ENCODE measurements at places on chromosomes 6 and 20.

DNA sequence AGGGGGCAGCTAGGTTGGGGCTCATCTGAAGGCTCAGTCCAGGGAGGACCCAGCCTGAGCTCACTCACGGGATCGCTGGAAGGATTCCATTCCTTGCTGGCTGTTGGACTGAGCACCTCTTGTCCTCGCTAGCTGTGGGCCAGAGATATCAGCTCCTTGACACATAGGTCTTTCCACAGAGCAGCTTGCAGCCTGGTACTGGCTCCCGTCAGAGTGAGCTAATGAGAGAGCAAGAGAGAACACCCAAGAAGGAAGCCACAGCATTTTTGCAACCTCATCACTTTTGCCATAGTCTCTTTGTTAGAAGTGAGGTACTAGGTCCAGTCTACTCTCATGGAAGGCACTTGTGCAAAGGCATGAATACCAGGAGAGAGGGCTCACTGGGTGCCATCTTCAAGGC is 179.9 kb downstream of the CDC5L start:
- H3K4me1 ChIP-seq: peaks cover 3% of the 10 kb centered on the region
- H3K36me3 ChIP-seq: no peaks in the 10 kb centered on the region
- H3K27me3 ChIP-seq: peaks cover 40% of the 10 kb centered on the region

- H3K36me3 ChIP-seq: no peaks in the 10 kb centered on the region
- peaks cover 8% of the 10 kb centered on the region for H3K4me1 ChIP-seq
- no peak overlapping the region for H3K27ac ChIP-seq
- peak; percentile 50 for DNase-seq
Observed at GRCh38 chr6:139381216-139381865, 6.9 kb upstream of the CITED2 start.

DNA sequence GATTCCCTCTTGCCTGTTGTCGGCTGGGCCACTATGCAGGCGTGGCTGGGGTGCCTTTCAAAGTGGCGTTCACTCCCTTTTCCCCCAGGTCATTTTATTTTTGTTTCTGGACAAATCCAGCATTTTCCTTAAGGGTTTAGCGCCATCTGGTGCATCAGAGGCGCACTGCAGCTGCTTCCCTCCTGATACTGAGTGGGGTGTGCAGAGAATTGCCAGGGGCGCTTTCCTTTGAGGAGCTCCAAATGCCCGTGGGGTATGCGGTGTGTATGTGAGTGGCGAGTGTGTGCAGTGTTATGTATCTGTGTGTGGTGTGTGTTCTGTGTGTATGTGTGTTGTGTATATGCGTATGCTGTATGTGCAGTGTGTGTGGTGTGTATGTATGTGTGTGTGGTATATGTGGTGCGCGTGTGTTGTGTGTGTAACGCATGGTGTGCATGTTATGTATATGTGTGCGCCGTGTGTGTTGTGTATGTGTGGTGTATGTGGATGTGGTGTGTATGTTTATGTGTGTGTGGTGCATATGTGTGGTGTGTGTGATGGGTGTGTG is 100.1 kb upstream of the AGPAT4 start:
- peak; percentile 50 for DNase-seq
- no peaks in the 10 kb centered on the region for H3K4me1 ChIP-seq
- H3K27me3 ChIP-seq: no peaks in the 10 kb centered on the region
- H3K27ac ChIP-seq: no peak overlapping the region
- H3K4me3 ChIP-seq: no peak overlapping the region

DNA sequence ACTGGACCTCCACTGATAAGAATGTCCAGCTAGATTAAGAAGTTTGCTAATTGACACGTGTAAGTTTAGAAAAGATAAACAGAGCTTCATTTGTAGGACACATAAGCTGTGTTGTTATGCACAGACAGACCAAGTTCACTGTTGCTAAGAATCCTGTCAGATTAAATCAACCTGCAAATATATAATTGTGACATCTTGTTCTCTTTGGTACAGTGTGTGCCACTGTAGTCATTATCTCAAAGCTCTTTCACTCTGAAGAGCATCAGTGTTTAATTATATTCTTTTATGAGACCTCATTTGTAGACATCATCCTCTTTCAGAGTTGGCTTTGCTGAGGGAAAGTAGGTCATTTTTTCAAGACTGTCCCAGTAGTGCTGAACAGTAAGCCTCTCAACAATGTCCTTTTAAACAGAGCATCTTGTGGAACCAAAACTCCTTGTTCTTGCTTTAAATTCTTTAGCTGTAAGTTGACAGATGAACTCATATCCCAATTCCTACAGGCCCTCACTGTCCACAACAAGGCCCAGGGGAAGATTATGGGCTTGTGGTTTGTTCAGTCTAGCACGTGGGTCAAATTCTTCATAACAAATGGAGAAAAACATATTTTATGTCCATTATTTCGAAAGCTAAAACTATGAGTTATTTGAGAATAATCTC is 252.4 kb downstream of the HDGFL1 start:
- no peaks in the 10 kb centered on the region for H3K27me3 ChIP-seq
- DNase-seq: peak; percentile 61
- H3K27ac ChIP-seq: no peak overlapping the region
- no peak overlapping the region for H3K4me3 ChIP-seq

- peak; percentile 98 for DNase-seq
- peak overlapping the region; percentile 75 for H3K27ac ChIP-seq
- peaks cover 42% of the 10 kb centered on the region for H3K36me3 ChIP-seq
- no peaks in the 10 kb centered on the region for H3K27me3 ChIP-seq
- no peak overlapping the region for H3K4me3 ChIP-seq
- H3K4me1 ChIP-seq: peaks cover 18% of the 10 kb centered on the region
Observed at GRCh38 chr20:31560746-31561598, 44.1 kb upstream of the ID1 start.

GRCh38 chr6:11586536-11586935 is 49.0 kb downstream of the TMEM170B start:
- no peaks in the 10 kb centered on the region for H3K36me3 ChIP-seq
- peaks cover 16% of the 10 kb centered on the region for H3K4me1 ChIP-seq
- H3K4me3 ChIP-seq: no peak overlapping the region
- DNase-seq: peak; percentile 94

DNA sequence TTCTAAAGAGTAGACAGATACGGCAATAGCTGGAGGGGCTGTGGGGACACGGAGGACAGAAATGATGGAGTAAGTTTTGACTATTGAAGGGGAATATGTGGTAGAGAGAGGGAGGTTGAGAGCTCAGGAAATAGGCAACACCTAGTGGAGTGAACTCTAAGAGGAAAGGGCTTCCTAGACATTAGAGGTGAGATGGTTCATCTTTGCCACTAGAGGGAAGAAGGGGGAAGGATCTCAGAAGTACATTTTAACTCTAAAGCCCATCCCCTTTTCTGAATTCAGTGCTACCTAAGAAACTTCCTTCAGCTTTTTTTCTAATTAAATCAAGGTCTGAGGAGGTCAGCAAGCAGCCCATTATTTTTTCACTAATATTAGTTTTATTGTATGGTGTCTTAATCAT is 689.4 kb upstream of the MAP3K7 start:
- H3K36me3 ChIP-seq: no peaks in the 10 kb centered on the region
- no peak overlapping the region for H3K4me3 ChIP-seq
- no peaks in the 10 kb centered on the region for H3K27me3 ChIP-seq
- H3K4me1 ChIP-seq: no peaks in the 10 kb centered on the region

- peaks cover 3% of the 10 kb centered on the region for H3K4me1 ChIP-seq
- H3K4me3 ChIP-seq: peak overlapping the region; percentile 22
- peak; percentile 37 for DNase-seq
- H3K27ac ChIP-seq: no peak overlapping the region
- peaks cover 2% of the 10 kb centered on the region for H3K27me3 ChIP-seq
Observed at GRCh38 chr6:113672491-113673149, 184.5 kb upstream of the MARCKS start.

- H3K4me1 ChIP-seq: no peaks in the 10 kb centered on the region
- no peak for DNase-seq
- H3K27ac ChIP-seq: no peak overlapping the region
- no peaks in the 10 kb centered on the region for H3K36me3 ChIP-seq
Observed at GRCh38 chr6:51531623-51532022, 555.8 kb downstream of the PKHD1 start.

DNA sequence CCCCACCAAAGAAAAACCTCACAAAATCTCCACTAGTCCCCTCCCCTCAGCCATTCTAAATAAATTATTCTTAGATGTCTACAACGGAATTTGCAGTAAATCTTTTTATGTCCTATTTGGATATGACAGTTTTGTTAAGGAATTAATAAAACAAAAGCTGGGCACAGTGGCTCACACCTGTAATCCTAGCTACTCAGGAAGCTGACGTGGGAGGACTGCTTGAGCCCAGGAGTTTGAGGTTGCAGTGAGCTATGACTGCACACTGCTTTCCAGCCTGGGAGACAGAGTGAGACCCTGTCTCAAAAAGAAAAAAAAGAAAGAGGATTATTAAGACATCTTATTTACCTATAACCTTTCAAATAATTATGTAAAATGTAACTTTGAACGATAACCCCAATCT is 165.4 kb downstream of the SLC16A10 start:
- H3K36me3 ChIP-seq: no peaks in the 10 kb centered on the region
- peaks cover 2% of the 10 kb centered on the region for H3K4me1 ChIP-seq
- DNase-seq: no peak
- no peak overlapping the region for H3K27ac ChIP-seq
- no peak overlapping the region for H3K4me3 ChIP-seq
- H3K27me3 ChIP-seq: no peaks in the 10 kb centered on the region

DNA sequence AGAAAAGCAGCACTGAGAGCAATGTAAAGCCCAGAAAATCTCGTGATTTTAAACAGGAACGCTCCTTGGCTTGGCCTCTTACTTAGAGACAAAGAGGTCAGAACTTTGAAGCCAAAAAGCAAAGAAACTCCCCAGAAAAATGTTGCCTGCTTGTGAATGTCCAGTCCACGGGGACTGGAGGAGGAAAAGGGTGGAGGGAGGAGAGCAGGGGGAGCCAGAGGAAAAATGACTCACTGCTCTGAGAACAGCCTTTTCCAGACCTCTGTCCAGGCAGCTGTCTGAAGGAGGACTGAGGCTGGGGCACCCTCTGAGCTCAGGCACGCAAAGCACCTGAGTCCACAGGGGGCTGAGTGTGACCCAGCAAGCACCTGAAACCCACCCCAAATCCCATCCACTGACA is 64.7 kb downstream of the TRAM2 start:
- peaks cover 55% of the 10 kb centered on the region for H3K4me1 ChIP-seq
- H3K27me3 ChIP-seq: no peaks in the 10 kb centered on the region
- DNase-seq: peak; percentile 88
- H3K27ac ChIP-seq: peak overlapping the region; percentile 91
- no peak overlapping the region for H3K4me3 ChIP-seq

GRCh38 chr6:170437719-170438401 is 115.2 kb downstream of the PSMB1 start:
- peaks cover 25% of the 10 kb centered on the region for H3K4me1 ChIP-seq
- H3K4me3 ChIP-seq: no peak overlapping the region
- H3K36me3 ChIP-seq: no peaks in the 10 kb centered on the region
- peak; percentile 14 for DNase-seq
- peak overlapping the region; percentile 58 for H3K27ac ChIP-seq
- no peaks in the 10 kb centered on the region for H3K27me3 ChIP-seq

DNA sequence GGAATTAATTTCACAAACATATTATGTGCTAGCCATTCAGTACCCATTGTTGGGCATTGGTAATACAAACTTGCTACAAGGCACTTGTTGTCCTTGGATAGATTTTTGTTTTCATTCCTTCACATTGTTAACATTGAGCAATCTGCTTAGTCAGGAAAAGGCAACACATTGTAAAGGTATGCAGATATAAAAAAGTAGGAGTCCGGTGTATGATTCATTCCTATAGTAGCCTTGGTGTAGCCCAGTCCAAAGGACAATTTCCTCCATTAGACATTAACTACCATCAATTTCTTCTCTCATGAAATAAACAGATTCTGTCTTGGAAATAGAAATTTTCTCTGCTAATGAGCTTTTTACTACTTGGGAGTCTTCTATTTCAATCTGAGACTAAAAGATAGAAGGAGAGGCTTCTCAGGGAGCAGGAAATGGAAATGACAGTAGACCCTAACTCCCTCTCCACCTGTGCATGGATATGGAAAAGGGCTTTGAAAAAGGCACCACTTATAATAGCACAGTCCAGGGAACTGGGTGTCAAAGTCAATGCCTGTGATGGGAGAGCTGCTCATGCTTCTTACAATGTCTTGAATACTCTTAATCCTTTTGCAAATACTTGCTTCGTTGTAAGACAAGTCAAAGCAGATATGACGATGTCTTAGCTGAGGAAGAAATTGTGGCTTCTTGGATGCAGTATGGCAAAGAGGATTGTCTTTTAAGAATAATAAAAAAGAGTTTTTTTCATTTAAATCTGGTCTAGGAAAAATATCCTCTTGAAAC is 369.4 kb upstream of the CITED2 start:
- peak; percentile 92 for DNase-seq
- H3K4me1 ChIP-seq: peaks cover 10% of the 10 kb centered on the region
- no peaks in the 10 kb centered on the region for H3K36me3 ChIP-seq
- H3K4me3 ChIP-seq: no peak overlapping the region
- peak overlapping the region; percentile 34 for H3K27ac ChIP-seq

DNA sequence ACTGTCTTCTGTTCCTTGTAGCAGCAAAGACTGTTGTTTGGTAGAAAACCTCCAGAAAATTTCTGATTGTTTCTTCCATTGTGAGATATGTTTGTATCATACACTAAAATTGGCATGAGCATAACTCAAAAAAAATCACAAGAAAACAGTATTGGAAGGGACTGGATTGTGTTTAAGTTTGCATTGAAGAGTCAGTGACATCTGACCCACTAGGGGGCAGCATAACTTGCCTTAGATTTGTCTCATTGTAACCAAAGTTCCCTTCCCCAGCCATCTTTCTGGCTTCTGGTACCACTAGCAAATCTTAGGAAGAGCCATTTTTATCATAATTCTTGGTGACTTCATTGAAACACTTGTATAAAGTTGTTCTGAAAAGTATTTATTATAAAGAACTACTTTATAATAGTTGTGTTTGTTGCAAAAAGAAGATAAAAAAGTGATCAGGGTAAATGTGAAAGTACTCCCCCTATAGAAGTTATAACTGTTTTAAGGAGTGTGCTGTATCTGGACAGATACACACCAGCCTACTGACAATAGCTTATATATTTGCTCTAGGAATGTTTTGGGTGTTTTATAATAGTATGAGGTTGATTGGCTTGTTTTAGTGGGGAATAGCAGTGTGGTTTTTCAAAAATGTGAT is 7.7 kb downstream of the CSTF1 start:
- no peak overlapping the region for H3K27ac ChIP-seq
- no peaks in the 10 kb centered on the region for H3K4me1 ChIP-seq
- peaks cover 52% of the 10 kb centered on the region for H3K36me3 ChIP-seq
- H3K4me3 ChIP-seq: no peak overlapping the region
- H3K27me3 ChIP-seq: no peaks in the 10 kb centered on the region

DNA sequence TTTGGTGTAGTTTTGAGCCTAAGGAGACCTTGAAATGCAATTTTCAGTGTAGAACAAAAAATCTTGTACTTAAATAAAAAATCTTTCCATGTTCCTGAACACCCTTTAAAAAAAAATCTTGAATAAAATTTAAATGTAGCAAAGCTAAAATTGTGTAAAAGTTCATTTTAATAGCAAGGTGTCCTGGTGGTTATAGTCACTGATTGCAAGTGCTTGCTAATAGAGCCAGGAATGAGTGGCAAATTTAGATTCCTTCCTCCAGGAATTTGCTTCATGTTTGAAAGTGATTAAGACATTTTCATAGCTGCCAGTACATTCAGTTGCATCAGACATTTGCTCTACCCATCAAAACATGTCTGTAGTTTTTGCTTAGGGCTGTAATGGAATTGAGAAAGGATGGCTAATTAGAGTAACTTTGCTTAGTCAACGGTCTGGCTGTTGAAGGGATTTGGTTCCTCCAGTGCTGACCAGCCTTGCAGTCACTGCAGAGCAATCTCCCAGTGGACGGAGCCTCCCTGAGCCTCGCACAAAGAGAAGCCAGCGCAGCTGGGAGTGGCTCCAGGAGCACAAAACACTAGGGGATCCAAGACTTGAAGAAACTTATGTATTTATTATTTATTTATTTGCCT is 36.5 kb downstream of the AKAP12 start:
- peak; percentile 43 for DNase-seq
- H3K4me1 ChIP-seq: no peaks in the 10 kb centered on the region
- no peaks in the 10 kb centered on the region for H3K36me3 ChIP-seq
- no peak overlapping the region for H3K27ac ChIP-seq
- H3K4me3 ChIP-seq: no peak overlapping the region
